ENCODE measurements at places on chromosomes 5 and 9.

- no peak for DNase-seq
Measured at GRCh38 chr5:113612060-113612496, 98.6 kb downstream of the YTHDC2 start.

- no peak for DNase-seq
Measured at GRCh38 chr9:38048316-38048969, 20.6 kb downstream of the SHB start.

DNA sequence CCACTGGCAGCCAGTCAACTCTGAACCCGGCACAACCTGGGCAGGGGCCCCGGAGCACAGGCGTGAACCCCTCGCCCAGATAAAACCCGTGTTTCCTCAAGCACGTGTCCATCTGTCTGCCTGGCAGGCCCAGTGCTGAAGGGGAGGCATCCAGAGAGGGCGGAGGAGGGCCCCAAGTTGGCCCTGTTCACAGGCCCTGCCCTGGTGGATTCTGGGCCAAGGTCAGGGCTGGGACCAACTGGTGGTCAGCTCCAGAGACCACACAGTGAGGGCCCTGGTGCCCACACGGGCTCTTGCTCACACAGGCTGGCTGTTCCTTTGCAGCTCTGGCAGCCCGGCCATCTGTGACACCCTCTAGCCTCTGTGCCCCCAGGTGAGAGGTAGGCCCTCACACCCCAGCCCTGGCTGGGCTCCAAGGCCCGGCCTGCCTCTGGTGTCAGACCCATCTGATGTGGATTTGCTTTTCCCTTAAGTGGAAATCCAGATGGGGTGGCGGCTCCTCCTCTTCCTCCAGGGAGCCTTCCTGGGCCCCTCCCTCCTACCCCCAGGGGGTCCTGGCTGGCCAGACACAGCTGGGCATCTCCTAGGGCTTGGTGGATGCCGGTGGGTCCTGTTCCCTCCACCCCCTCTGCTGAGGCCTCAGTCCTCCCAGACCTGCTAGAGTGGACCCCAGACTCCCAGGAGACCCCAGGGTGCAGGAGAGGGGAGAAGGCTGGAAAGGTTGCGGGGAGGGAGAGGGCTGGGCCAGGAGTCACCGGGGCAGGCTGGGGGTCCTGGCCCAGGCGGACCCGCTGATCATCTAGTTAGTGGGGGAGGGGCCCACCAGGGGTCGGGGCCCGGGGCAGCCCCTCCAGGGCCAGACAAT lies 525 bp upstream of the STPG3 start:
- no peak for DNase-seq

GRCh38 chr5:116032094-116032517 lies at the start of gene ARL14EPL:
Gene ARL14EPL, plus strand, starts transcription at chr5:116032472. Its CDS starts 18,994 bp downstream, at chr5:116051466.
- DNase-seq, result no peak

DNA sequence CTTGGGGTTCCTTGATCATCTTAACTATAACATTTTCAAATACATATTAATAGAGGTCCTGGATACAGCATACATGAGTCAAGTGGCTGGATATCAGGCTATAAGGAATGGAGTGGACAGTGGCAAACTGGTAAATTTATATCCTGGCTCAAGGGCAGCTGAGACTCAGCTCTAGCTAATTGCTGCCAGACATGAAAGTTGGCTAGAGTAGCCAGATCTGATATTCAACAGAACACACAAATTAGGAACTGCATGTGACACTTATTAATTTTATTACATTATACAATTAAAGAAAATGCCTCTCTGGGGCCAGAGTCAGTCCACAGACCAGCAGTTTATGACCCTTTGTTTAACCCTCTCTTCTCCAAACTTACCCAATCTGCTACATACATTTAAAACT lies 206.5 kb downstream of the KCTD16 start:
- no peak for DNase-seq

- DNase-seq, result no peak
Measured at GRCh38 chr5:103617913-103618312, 55.3 kb upstream of the NUDT12 start.

DNA sequence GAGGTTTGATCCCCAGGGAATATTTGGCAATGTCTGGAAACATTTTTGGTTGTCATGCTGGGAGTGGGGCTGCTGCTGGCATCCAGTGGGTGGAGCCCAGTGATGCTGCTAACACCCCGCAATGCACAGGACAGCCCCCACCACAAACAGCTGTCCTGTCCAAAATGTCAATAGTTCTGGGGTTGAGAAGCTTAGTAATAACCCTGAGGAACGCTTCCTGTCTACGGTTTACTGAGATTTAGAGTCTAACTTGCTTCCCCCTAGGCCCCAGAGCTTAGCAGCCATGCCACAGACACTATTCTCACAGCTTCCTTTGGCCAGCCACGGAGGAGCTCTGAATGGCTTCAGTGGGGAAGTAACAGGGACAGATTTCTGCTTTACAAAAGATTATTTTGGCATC lies 66.5 kb downstream of the MSX2 start:
- no peak for DNase-seq

DNA sequence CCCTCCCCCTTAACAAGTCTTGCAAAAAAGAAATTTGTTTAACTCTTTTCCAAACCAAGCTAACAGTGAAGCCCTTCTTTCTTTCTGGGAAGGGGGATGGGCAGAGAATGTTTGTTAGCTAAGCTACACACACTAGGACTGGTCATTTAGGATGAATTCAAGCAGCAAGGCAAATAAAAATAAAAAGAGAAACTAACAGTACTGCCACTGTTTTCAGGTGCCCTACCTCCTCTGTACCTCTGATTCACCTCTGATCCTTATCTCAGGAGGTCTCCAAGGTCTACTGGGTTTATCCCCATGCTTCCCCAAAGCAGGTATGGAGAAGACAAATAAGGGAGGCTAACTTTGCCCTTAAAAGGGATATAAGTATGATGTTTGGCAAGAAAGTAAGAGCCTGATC lies 52.9 kb downstream of the ELL2 start:
- DNase-seq, result no peak

GRCh38 chr5:36177154-36177553 lies 25.2 kb downstream of the SKP2 start:
- DNase-seq, result no peak

DNA sequence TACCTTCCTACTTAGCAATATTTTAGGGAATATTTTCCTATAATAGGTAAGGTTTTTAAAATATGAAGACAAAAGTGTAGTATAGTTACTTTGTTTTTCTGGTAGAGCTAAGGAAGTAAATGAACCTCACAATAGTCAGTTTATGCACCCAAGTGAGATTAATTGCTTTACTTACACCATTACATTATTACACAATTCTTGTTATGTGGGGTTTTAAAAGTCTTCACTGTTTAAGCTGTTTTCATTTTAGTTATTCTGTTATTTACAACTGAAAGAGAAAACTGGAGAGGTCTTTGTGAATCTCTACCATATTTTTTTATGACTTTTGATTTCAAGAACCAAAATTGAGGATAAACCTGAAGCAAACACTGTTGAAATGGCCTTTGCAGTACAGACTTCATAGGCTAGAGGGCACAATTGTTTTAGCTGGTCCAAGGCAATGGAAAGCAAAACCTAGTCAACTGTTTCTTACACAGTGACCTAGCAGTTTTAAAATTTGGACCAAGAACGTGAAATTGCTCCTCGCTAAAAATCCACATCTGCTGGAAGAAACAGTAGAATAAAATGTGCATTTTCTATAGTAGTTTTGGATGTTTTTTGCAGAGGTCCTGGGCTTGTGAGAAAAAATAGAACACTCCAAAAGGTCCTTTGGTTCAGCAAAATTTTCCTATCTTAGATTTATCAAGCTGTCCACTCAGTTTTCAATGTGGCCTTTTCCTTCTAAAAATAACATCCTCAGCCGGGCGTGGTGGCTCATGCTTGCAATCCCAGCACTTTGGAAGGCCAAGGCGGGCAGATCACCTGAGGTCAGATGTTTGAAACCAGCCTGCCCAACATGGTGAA lies 66.4 kb upstream of the FER start:
- no peak for DNase-seq

DNA sequence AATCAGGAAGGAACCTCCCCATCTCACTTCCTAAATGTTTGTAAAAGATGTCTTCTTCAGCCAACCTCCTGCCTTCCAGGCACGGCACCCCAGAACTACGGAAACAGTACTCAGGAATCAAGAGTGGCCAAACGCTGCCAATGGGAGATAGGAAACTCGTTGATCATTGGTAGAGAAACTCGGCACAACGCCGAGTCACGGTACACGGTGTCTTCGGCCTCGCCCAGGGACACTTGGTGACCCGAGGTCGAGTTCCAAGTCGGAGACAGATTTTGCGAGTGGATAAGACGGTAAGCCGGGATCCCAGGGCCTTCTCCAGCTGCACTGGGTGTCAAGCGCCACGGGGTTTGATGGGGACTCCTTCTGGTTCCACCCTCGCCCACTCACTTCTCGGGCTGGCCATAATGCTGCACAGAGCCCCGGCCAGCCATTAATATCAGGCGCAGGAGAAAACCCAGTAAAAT lies 343 bp downstream of the KIAA0825 start:
- DNase-seq, result peak; percentile 74

GRCh38 chr9:99083051-99083450 lies 21.9 kb upstream of the TGFBR1 start:
- DNase-seq, result no peak

GRCh38 chr9:38178237-38178636 lies 109.2 kb upstream of the SHB start:
- DNase-seq, result no peak

DNA sequence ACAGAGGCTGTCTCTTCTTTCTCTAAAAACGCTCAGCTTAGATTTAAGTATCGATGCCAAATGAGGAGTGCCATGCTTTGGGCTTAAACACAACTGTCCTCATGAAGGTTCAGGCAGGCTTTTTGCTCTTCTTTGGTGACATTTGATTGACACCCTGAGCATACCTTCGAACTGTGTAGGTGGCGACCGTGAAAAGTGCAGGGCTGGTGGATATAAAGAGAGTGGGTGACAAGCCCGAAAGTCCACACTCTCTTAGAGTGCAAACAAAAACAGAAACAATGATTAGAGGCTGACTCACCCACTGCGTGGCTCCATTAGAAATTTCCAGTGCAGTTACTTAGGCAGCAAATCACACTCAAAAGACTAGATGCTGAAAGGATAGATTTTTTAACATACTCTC lies 141.7 kb downstream of the SYK start:
- no peak for DNase-seq

GRCh38 chr9:36840898-36841536 lies 193.1 kb downstream of the PAX5 start:
- DNase-seq, result no peak

DNA sequence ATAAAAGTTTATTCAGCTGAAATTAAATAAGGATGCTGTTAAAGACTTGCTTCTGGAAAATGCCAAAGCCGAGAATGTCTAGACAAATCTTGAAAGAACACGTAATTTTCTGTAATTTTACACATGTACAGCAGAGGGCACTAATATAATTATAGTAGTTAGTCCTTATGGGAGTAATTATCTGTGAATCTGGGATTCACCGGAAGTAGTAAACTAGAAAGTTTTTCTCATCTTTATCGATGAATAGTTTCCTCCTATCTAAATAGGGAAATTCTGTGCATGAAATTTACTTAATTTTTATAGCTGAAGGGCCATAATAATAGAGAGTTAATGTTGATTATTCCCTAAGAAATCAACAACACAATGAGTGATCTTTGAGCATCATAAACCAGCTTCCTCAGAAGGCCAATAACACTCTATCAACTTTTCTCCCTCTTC lies 18.4 kb upstream of the CNTLN start:
- DNase-seq, result no peak

- DNase-seq, result no peak
Measured at GRCh38 chr5:83294246-83294645, 177.3 kb upstream of the VCAN start.

- no peak for DNase-seq
Measured at GRCh38 chr5:160507221-160507721, 85.6 kb downstream of the PTTG1 start.

- no peak for DNase-seq
Measured at GRCh38 chr9:90034071-90034470, 429.3 kb downstream of the GADD45G start.

GRCh38 chr5:101174981-101175380 lies 271.9 kb upstream of the ST8SIA4 start:
- no peak for DNase-seq

DNA sequence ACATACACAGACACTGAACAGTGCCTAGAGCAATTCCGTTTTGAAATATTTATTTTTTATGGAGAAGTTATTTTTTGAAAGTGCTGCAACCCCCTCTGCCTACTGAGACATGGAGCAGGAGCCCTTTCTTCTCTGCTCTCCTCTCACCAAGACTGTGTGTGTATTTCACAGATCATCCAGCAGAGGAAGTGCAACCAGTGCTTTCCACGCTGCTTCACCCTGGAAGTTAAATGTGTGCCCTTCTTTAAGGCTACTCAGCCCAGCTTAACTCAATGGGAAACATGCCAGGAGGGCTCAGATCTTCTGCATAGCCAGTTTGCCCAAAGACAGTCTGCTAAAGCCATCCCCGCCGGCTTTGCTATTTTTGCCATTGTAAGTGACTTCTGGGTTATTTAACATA lies 606.3 kb downstream of the TLE1 start:
- DNase-seq, result no peak

GRCh38 chr9:114496011-114496410 lies 9.3 kb downstream of the WHRN start:
- DNase-seq, result no peak

DNA sequence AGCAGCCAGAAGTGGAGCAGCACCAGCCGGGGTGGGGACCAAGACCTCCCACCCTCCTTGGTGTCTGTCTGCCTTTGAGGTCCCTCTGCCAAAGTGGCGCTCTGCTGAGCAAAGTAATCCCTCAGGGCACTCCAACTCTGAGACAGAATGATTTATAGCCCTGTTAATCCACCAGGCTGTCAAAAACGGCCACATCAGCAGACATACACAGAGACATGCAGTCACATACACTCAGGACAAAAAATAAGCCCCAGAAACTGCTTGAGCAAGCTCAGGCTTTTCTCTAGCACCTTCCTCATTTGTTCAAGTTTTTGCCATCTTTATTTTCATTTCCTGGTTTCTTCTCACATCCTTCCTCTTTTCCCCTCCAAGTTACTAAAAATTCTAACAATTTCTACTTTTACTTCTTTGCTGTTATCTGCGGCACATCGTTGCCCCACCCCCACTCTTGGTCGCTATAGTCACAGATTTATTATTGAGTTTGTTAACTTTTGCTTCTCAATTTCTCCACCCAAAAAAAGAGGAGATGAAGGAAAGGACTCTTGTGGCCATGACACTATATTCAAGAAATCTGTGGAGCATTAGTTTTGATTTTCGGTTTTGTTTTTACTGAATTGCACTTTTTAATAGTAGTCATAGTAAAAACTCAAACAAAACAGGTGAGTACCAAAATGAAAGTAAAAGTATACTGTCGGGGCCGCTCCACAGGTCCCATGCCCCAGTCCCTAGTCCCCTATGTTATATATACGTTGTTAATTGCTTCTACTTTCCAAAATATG lies 17.4 kb upstream of the ADRB2 start:
- no peak for DNase-seq

Data from anterior cingulate cortex (tissue), 58 donors.